ENCODE measurements at places on chromosomes 11 and 22. TPM values are rescaled to one million over a fixed set of nuclear protein-coding genes. Genes with fewer than 3 reads are reported as not detected.

Gene PLAAT3
- 138 TPM for polyA plus RNA-seq

Gene PATE4
- polyA plus RNA-seq, result not detected

Gene OR2AG1
- not detected for polyA plus RNA-seq

Gene APOBEC3G
- polyA plus RNA-seq, result 16.3 TPM

Gene PTH
- not detected for polyA plus RNA-seq

Gene FOLR3
- 0.95 TPM for polyA plus RNA-seq

Gene SPI1
- 7.0 TPM for polyA plus RNA-seq

Gene ZNF215
- polyA plus RNA-seq, result 0.34 TPM

Gene YPEL1
- polyA plus RNA-seq, result 4.4 TPM

Gene APOC3
- 0.20 TPM for polyA plus RNA-seq

Gene CHEK2
- polyA plus RNA-seq, result 31.0 TPM

Gene DDTL
- polyA plus RNA-seq, result 0.98 TPM

Gene LDHAL6A
- not detected for polyA plus RNA-seq

Gene KRTAP5-7
- polyA plus RNA-seq, result not detected

Gene LARGE2
- 3.9 TPM for polyA plus RNA-seq

Gene UBQLNL
- polyA plus RNA-seq, result 1.1 TPM

Gene MPPED2
- polyA plus RNA-seq, result 6.8 TPM
